ENCODE measurements at places on chromosomes 16 and 17.
A peak's percentile ranks its signal among the peaks of the same experiment; 100 is the strongest.

DNA sequence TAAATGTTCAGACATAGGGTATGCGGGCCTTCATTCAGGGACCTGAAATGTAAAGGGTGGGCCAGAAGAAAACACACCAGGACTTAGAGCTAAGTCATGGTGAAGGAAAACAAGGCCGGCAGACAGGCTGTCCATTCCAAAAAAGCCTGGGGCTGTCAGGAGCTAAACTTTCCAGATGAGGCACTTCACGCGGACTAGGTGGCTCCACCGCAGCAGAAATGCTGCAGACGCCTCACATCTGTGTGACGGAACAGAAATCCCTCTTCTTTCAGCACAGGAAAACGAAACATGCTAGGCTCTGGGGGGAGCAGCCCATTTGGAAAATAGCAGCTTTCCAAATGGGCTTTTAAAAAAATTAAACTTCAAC lies 88.7 kb downstream of the HS3ST3A1 start:
- DNase-seq: no peak

DNA sequence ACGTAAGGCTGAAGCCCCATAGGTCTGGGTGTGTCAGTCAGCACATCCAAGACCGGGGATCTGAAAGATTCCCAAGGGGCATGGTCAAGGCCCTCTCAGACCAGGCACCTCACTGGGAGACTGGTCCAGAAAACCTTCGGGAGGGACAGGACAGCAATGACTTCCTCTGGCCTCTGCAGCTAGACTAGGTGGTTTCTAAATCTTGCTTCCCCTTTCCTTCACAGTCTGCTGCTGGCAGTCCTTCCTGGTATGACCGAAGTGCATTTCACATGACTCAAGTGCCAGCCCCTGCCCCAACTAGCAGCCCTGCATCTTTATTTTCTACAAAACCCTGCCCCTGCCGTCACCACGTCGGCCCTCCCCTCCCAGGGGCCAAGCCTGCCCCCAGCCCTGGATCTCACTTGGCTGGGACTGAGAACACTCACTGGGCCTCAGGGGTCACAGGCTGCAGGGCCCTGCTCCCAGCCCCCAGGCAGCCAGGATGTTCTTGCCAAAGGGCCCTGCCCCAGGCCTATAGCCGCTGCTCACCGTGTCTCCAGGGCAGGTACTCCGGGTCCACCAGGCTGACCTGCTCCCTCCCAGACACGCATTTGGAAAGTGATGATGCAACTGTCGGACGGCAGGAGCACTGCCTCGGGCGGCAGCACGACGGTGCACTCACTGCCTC lies 18.3 kb downstream of the POLR3K start:
- no peak for DNase-seq

GRCh38 chr17:42289611-42290181 lies 1.4 kb downstream of the STAT5A start:
- DNase-seq: peak; percentile 29

DNA sequence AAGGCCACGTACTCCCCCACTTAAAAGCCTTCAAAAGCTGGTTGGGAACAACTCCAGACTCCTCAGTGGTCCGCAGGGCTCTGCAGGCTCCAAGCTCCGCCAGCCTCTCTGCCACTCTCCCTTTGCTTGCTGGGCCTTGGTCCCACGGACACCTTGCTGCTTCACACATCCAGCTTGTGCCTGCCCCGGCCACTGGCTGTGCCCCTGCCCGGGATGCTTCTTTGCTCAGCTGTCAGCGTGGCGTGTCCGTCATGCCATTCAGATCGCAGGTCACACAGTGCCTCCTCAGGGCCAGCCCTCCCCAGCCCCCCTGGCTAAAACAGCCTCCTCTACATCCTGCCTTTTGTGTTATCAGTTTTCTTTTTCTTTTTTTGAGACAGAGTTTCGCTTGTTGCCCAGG lies 11.8 kb downstream of the ASPHD1 start:
- no peak for DNase-seq

GRCh38 chr16:83813823-83814658 lies 6.3 kb downstream of the HSBP1 start:
- no peak for DNase-seq

DNA sequence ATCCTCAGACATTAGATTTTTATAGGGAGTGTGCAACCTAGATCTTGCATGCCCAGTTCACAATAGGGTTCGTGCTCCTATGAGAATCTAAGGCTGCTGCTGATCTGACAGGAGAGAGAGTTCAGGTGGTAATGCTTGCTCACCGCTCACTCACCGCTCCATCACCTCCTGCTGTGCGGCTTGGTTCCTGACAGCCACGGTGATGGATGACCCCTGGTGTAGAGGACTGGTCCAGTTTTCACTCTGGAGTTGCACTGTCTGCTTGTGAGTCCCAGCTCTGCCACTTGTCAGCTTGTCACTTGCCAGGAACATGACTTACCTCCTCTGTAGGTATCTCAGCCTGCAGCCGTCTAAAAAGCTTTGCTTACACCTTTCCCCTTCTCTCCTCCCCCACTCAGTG lies 214.6 kb downstream of the SNX29 start:
- no peak for DNase-seq

GRCh38 chr17:81912441-81913309 lies 1.5 kb upstream of the PCYT2 start:
- DNase-seq: no peak
